ENCODE measurements at places on chromosomes 1 and 21.

GRCh38 chr1:107531065-107531908 is 390.4 kb downstream of the NTNG1 start:
- peak; percentile 30 for DNase-seq

DNA sequence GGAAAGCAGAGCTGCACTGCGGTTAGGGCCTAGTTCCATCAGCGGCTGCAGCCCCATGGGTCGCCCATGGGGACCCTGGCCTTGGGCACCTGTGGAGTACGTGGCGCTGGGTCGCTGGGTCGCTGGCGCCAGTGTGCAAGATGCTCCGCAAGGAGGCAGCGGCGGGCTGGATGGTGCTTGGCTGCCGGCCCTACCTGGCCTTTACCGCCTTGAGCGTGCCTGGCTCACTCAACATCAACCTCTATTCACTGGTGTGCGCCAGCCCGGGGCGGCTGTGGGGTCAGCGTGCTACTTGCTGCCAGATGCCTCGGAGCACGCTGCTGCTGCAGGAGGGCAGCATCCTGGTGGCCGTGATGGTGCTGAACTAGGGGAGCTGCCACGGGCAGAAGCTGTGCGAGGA is 85.1 kb upstream of the RHOU start:
- DNase-seq = no peak

DNA sequence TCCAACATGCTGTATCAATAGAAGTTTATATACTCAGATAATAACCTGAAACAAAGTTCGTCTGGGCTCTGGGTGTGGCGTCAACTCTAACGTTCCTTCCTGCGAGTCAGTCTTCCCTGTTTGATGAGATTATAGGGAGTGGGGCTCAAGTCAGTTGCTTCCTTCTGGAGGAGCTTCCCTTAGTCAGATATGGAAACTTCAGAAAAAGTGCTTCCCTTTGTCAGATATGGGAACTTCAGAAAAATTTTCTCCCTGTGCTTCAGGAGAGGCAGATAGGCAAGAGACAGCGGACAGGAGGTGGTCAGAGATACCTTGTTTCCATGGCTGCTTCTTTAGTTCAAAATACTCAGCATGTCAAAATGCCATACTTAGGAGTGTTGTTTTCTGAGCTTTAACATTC is 51.1 kb upstream of the PRDX6 start:
- no peak for DNase-seq

DNA sequence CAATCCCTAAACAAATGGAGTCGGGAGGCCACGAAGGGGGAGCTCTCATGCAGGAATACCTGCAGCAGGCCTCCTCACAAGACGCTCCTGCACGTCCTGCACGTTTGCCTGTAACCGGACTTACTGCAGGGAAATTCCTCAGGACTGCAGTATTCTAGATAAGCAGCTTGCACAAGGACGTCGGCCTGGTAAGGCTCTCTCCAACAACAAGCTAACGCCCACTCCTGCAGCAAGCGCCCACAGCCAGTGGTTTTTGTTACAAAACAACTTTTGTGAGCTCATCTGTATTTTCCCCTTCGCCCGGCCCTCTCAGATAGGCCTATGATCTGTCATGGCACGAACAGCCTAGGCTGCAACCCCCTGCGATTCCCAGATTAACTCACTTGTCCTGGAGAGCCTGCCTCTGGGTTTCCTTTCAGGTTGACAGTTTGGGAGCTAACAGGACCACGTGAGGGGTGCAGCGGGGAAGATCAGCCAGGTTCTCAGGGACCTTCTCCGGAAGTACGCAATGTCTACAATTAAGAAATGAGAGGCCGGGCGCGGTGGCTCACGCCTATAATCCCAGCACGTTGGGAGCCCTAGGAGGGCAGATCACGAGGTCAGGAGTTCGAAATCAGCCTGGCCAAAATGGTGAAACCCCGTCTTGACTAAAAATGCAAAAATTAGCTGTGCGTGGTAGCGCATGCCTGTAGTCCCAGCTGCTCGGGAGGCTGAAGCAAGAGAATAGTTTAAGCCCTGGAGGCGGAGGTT is 921 bp upstream of the MIB2 start:
- peak; percentile 84 for DNase-seq

- DNase-seq = no peak
Measured at GRCh38 chr1:94876362-94876761, 50.5 kb downstream of the CNN3 start.

- no peak for DNase-seq
Measured at GRCh38 chr1:240621249-240621648, 9.3 kb upstream of the GREM2 start.

- peak; percentile 55 for DNase-seq
Measured at GRCh38 chr1:66533804-66534740, at the start of gene SGIP1. TSS of gene SGIP1 (plus strand) at chr1:66534153. CDS start at chr1:66534359, 206 bp downstream.

- no peak for DNase-seq
Measured at GRCh38 chr1:230965535-230965934, 13.1 kb downstream of the TTC13 start.

GRCh38 chr1:36083635-36084496 is at the start of gene TEKT2:
TSS of gene TEKT2 (plus strand) at chr1:36084094. CDS start at chr1:36084922, 828 bp downstream.
- DNase-seq = peak; percentile 27

DNA sequence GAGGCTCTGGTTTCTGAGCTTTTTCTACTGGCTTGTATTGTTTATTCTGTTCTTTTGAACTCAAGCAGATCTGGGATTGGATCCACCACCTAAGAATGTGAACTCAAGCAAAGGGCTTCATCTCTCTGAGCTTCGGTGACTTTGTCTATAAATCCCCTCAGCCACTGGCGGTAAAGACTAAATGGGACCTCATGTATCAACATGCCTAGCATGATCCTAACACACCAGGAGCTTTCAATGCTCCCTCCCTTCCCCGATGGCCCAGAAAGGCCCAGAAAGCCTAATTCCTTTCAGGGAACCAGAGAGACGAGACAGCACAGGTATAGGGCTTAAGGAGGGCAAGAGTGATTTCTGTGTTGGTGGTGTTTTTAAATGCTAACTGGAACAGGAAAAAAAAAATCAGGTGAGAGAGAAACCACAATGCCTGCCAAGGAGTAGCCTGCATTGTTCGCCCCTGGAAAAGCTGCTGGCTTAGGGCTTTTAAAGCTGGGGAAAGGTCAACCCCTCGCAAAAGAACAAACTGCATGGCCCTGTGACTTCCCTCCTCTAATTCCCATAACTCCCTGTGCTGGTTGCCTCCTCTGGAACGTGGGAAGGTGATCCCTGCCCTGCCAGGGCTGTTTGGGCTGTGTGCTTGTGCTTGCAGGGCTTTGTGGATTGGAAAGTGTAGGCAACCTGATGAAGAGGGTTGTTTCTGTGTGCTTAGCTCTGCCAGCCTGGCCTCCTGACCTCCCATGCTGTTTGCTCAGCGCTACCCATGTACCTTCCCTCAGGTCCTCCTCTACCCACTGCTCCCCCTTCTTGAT is 147.0 kb downstream of the PLPP3 start:
- DNase-seq = no peak

DNA sequence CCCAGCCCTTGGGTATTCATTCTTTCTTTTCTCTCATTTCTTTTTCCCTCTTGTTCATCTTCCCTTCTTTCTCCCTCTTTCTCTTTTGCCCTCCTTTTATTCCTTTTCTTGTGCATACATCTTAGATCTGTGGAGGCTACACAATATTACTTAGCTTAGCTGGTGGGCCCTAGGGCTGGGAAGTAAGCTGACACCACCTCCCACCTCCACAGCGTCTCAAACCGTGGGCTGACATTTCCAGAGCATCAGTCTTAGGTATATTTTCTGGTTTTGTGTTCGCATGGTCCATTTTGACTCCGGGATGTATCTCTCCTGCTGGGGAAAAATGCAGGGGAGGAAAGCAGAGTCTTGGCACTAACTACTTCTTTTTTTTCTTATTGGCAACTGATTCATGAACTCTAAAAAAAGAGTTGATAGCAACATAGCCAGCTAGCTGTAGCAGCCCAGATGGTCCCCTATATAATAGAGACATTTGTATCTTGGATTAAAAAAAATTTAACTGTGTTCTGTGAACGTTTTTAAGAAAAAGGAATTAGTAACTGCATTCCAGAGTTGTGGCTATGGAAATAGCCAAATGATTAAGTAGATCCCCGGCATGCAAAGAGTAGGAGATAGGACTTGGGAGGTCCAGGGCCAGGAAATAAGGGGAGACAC is 15.5 kb downstream of the CNIH3 start:
- no peak for DNase-seq

DNA sequence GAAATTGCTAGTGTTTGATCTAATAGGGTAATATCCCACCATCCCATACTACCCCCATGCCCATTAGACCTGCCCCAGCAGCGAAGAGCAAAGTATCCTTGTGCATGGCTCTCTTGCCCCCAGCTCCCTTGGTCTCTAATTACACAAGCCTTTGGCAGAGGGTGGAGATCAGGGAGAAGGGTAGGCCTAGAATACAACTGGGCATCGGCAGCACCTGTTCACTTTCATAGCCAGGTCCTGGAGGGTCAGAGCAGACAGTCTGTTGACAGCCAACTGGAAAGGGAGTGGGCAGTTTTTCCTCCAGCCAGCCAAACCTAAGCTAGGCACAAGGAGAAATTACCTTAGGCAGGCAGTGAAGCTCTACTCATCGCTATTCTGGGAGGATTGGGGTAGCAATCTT is 2.7 kb upstream of the PIGC start:
- DNase-seq = no peak

DNA sequence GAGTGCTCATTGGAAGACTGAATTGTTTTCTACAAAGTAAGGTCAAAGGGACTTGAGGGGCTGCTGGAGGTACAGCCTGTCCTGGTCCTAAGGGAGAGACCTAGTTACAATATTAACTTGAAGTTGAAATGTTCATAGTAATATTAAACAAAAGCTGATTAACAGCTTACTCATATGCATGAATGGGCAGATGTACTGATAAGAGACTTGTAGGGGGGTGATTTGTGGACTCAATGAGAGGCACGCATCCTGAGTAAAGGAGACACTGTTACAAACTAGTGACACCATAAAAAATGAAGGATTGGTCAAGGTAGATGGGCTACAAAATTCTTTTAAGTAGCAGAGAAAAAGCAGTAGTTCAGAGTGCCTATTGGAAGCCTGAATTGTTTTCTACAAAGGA is 2.7 kb downstream of the HSD11B1 start:
- no peak for DNase-seq

DNA sequence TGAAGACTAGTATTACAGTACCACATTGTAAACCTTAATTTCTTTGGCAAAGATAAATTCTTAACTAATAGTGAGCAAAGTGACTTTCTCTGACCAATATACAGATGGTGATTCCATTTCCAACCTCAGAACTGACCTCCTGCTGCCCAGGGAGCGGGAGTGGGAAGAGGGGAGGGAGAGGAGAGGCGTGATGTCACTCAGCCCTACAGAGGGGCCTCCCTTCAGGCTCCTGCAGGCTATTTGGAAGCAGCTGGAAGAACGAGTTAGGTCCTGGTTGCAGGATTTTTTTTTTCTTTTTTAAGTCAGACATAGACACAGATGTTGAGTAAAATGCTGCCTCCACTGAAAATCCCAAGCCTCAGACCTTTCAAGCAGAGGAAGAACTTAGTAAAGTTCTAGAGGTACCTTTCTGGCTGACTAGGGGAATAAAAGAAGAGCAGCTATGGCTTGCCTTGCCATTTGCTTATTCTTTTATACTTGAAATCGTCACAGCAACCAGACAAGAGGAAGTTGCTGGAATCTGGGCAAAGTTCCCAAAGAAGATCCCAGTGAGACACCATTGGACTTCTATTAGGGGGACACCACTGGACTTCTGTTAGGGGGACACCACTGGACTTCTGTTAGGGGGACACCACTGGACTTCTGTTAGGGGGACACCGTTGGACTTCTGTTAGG is 54.5 kb downstream of the EXO1 start:
- DNase-seq = no peak

- DNase-seq = peak; percentile 9
Measured at GRCh38 chr1:209207126-209207700, 376.3 kb upstream of the CAMK1G start.

- DNase-seq = no peak
Measured at GRCh38 chr1:24216276-24217074, 29.4 kb upstream of the IFNLR1 start.

- no peak for DNase-seq
Measured at GRCh38 chr1:223038288-223039006, 104.6 kb downstream of the TLR5 start.

GRCh38 chr1:228982637-228983036 is 247.4 kb downstream of the RHOU start:
- DNase-seq = no peak

DNA sequence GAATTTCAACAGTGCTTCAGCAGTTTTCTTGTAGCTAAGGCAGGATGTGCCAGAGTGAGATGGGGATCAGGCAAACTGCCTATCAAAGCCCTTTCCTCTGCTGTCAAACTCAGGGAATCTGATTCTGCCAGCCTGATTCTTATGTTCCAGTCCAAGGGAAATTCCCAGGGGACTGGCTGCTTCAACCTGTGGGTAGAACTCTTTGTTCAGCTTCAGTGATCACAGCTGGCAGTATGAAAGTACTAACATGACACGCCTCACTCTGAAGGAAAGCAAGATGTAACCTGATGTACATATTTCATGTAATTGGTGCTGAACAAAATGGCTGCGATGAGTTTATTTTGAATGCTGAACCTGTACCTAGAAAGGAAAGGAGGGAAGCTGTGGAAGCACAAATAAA is 40.1 kb upstream of the SLC5A9 start:
- DNase-seq = peak; percentile 86

DNA sequence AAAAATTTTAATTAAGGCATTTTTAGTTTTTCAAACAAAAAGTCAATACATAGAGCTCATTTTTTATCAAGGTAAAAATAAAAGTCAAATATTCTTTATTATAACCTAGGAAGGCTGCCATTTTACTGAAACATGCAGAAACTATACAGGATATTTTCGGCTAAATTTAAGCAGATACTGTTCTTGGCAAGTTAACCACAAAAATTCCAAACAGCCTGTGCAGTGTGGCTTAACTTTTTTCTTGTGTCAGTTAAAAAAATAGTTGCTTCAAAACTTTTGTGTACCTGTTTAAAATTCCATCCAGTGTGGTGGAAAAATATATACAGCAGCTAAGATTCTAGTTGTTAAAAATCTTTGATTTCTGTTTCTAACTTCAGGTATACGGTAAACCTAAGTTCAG is 135.0 kb downstream of the ATP5PO start:
- DNase-seq = no peak

DNA sequence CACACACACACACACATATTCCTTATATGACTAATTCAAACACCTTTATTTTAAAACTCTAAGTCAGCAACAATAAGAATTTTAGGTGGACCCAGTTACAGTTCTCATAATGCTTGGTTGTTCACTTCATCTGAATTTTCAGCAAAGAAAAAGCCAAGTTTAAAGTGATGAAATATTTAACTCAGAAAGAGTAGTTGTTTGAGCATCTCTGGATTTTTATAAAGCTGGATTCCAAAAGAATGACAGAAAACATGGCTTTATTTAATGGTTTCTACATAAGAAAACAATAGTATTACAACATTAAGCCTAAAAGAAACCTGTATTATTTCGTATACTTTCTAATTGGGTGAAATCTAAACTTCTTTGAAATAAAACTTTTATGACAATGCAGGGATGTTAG is 54.2 kb upstream of the ADAMTS5 start:
- no peak for DNase-seq

Data from kidney tubule cell (primary cell).